ENCODE measurements at places on chromosomes 5 and 9.
A peak's percentile ranks its signal among the peaks of the same experiment; 100 is the strongest.

GRCh38 chr5:94503677-94504076 is 114.7 kb downstream of the KIAA0825 start:
- no peak for DNase-seq

DNA sequence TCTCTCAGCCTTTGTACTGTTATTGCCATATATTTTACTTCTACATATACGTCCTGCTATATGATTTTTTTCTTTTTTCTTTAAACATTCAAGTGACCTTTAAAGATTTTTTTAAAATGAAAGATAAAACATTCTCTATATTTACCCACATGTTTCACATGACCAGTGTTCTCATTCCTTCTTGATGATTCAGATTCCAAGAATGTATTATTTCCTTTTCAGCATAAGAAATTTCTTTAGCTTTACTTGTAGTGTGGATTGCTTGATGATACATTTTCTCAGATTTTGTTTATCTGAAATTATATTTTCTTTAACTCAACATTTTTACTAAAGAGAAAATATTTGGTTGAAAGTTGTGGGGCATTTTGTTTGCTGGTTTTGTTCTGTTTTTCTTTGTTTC is 792.1 kb downstream of the BRINP1 start:
- no peak for DNase-seq

DNA sequence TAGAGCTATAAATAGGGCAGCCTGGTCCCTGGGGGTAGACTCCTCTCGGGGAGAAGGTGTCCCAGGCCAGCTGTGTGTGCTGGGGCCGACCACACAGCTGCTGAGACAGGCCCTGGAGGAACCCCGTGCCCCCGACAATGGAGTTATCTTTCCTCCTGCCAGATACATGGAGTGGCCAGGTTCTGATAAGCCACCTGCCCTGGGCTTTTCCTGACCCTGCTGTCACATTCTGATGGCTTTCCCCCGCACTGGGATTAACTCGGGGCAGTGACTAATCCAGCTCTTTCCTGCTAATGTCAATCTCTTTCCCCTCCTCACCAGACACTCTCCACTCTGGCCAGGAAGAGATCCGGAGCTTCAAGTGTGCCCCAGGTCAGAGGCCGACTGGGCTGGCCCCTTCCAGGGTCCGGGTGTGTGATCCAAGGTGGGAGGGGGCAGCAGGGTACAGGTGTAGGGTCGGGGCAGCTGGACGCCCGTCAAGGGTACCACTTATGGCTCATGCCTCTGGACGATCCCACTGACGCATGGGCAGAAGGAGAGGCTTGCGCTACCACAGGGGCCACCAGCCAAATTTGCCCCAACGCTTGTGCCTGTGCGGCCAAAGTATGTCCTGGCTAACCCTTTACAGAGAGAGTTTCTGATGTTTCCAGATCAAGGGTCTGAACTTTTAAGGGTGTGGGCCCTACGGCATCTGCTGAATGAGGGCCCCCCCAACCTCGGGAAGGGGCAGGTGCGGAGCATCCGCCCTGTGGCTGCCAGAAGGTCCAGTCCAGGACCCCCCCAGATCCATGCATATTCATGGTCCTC is 20.6 kb upstream of the COL5A1 start:
- no peak for DNase-seq

DNA sequence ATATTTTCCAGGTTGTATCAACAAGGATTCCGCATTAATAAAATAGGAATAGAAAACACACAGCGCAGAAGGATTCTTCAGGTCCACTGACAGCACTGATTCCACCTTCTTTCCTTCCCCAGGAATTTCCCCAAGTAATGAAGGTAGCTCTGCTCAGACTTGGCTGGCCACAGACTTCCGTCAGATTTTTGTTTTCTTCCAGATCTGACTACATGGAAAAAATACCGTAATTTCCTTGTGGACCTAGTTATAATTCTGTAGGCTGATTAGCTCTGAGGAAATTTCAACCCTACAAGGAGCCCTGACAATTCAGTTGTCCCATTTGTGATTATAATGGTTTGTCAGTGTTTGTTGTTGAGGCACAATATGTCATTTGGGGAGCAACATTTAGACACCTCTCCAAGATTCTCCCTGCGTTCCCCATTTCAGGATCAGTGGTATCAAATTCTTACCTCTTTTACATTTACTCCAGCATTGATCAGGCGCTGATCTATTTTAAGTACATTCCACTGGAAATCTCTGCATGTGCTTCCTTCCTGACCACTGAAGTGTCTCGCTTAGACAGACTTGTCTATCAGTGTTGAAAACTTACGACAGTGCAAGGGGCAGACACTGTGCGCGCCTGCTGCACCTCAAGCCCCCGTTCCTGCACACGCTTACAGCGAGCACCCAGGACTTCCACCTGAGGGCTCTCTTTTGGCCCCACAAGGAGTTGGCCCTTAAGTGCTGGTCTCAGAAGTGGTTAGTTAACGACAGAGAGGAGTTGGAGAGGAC is 94.8 kb downstream of the LHFPL2 start:
- no peak for DNase-seq

GRCh38 chr9:27078685-27079084 is 30.3 kb upstream of the TEK start:
- DNase-seq, result no peak

DNA sequence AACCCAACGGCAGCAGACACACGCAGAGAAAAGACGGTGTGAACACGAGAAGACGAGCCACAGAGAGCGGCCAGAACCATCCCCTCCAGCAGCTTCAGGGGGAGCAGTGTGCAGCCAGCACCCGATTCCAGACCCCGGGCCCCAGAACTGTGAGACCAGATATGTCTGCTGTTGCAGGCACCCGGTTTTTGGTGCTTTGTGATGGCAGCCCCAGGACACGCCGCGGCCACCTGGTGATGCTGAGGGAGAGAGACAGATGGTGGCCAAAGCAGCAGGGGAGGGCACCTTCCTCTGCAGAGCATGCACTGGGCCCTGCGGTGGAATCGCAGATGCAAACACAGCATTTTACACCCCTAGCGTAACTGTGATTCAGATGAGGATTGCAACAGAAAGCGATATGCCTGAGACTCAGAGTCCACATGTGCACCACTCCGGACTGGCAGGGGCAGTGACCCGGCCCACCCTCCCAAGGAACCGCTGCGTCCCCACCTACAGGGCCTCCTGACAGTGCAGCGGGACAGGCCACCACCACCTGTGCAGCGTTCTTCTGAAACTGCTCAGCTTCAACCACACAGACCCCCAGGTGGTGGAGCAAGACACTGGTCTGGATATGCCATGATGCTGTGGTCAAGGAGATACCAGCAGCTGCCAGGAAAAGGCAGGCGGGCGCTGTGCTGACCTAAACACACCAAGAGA is 24.0 kb downstream of the ZDHHC11B start:
- DNase-seq, result no peak

- no peak for DNase-seq
These were observed 102.1 kb upstream of the C9orf72 start for GRCh38 chr9:27675354-27675753.

DNA sequence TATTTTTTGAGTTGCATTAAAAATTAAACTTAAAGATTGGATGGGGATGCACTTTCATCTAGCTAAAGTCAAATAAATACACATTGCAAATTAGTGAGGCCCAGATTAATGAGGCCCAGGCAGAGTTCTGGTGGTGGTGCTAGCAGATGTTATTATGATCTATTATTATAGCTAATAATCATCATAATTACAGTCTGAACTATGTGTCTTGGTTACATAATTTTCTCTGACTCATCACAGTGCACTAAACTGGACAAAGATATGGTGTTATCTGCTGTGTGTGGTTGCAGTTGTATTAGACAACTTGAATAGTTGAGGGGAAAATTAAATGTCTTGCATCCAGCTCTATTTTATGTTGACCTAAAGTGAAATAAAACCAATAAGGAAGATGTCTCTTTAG is 568.8 kb downstream of the TLR4 start:
- no peak for DNase-seq

GRCh38 chr5:105868038-105868780 is 1802.5 kb downstream of the EFNA5 start:
- no peak for DNase-seq

- DNase-seq, result no peak
These were observed 14.0 kb downstream of the SEC61B start for GRCh38 chr9:99235926-99236634.

DNA sequence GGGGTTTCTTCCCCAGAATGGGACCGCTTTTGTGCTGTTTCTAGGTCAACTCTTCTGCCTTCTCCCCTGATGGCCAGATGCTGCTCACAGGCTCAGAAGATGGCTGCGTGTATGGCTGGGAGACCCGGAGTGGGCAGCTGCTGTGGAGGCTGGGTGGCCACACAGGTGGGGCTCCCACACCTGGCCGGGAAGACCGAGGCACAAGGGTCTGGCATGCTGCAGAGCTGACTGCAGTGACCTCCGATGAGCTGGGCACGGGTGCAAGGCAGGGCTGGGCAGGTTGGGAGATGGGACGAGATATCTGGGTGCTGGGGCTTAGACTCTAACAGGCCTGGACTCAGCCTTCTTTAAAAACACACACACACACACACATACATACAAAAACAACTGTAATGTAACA is 901 bp downstream of the WDR38 start:
- no peak for DNase-seq

DNA sequence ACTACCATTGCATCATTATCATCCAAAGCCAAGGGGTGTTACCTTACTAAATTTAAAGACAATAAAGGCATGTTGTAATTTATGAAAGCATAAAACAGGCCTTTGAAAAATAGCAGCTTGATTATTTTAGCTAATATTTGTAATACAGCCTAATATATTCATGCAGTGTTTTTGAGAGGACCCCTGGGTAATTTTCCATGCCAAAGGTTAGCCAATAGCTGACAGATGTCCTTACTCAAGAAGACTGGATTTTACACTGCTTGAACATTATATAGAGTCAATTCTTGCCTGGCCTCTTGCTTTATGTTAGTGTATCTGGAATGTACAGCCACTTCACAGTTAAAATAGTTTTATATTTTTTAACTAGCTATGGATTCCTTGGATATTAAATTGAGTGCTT is 337.8 kb upstream of the PAPPA start:
- DNase-seq, result no peak

GRCh38 chr5:158979749-158980521 is 119.8 kb downstream of the EBF1 start:
- DNase-seq, result no peak

GRCh38 chr5:72096602-72097188 is 10.6 kb upstream of the MAP1B start:
- DNase-seq, result no peak

DNA sequence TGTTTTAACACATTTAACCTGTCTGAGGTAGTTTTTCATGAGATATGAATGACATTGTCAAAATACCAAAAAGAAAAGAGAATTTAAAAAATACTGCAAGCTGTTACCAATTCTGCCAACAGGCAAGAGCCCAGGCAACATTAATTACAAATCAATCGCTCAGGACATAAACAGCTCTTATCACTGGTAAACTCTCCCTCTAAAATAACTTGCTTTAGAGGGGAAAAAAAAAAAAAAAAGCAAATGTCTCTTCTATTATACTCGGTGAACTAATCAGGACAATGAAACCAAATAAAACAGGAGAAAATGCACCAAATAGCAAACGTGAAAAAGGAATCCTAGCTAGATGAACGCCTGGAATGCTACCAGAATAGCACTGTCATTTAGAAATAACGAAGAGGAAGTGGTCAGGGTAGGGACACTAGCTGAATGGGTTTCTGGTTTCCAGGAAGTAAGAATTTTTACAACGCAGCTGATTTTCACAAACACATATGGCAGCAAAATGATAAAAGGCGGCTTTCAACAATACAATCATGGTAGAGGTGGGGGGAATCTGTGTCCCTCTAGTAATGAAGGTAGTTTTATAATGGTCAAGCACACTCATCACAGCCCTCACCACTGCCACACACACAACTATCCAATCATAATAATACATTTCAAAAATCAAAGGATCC is 94.9 kb downstream of the DENND1A start:
- peak; percentile 20 for DNase-seq

- no peak for DNase-seq
These were observed 136.2 kb upstream of the SLC30A5 start for GRCh38 chr5:68957591-68957990.

GRCh38 chr9:112780450-112781036 is 30.0 kb downstream of the SNX30 start:
- no peak for DNase-seq

DNA sequence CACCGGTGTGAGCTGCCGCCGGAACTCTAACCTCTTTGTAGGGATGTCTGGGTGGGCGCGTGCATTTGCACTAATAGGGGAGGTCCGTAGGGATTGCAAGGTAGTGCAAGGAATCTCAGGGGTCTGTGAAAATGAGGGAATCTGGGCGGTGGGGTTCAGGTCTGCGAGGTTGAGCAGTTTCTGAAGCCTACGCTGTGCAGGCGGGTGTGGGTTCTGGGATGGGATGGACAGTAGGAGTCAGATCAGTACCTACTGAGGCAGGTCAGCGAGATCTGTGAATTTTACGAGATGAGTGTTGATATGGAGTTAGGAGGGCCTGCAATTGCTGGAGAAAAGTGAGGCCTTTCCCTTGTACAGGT is 856 bp upstream of the ATOSB start:
- no peak for DNase-seq

DNA sequence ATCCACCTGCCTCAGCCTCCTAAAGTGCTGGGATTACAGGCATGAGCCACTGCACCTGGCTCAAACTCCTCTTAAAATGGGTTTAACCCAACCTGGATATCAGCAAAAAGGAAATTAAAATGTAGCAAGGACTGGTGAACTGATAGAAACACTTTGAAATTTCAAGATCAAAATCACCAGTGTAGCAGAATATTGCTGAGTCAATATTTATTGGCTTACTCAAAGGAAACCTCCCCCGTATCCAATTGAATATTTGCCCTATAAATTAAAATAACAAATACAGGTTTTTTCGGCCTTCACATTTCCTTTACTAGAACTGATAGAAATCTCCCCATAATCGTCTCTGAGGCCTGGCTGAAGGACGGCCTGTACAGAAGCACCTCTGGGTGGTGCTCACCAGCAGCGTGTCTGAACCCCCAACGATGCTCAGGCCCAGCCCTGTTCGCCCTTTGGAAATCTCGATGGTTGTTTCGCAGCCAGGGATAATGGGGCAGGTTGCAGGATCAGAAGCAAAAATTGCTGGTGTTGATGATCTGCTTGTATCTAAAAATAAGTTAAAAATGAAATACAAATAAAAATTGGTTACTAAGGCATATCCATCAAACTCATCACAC is 156.6 kb downstream of the MPDZ start:
- no peak for DNase-seq

DNA sequence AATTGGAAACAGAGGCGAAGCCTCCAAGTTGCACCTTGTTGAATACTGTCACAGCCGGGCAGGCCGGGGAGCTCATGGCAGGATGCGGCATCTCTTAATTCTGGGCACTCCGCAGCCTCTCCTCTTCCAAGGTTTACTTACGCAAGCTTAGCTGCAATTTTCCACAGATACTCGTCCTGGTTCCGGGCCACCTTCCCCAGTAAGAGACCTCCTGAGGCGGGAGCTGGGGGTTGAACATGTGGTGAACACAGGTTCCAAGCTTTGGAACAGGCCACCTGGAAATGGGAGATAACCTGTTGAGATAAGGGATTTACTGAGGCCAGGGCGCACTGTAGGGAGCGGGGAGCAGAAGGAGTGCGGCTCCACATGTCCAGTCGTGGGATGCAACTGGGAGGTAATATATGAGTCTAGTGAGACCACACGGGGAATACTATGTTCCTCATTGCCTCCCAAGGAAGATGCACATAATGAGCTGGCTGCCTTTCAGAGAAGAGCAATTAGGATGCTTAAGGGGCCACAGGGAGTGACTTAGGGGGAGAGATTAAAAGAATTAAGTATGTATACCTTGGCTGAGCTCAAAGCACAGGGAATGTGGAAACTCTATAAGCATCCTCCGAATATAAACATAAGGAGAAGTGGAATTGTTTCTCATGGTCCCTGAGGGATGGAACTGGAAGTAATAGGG is 335.2 kb downstream of the CWC27 start:
- DNase-seq, result no peak

All from KG1 (cell line).